ENCODE measurements at places on chromosomes 4 and X.

- no peak for DNase-seq
Observed at GRCh38 chrX:155046811-155047528, 20.3 kb downstream of the FUNDC2 start.

- DNase-seq: no peak
Observed at GRCh38 chr4:31370866-31371465, 650.8 kb downstream of the PCDH7 start.

DNA sequence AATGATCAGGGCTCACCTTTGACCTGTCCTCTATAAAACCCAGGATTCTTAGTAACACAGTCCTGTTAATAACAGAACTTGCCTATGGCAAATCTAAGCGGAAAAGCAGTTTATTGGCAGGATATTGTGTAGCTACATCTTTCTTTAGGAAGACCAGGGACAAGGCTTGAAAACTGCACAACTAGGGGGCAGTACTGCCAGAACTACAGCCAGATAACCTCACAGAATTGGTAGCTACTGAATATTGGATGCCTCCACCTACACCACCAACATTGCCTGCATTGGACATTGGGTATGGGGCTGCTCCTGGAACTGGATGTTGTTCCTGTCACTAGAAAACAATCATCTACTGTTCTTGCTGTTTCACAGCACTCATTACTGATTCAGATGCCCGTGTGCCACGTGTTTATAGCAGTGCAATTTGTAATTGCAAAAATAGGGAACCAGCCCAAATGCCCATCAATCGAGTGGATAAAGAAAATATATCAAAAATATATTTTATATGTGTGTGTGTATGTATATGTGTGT, 47.4 kb downstream of the REPS2 start:
- no peak for DNase-seq

DNA sequence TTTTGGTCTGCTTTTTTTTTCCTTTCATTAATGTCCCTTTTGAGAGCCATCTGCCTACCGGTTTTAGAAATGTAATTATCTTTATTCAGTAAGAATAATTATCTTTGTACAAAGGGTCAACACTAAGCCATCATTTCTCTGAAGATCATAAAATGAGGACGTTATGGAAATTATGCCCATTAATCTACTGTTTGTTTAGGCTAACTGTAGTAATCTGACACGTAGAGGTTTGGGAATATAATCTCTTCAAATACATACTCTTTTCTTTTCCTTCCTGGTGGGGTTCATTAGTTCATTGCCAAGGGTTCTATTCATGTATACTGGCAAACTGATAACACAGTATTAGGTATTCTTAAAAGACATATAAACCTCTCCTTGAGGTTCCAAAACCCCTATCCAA, 3.8 kb upstream of the HSD17B13 start:
- no peak for DNase-seq

- no peak for DNase-seq
Observed at GRCh38 chr4:15712214-15712613, 9.3 kb downstream of the BST1 start.

DNA sequence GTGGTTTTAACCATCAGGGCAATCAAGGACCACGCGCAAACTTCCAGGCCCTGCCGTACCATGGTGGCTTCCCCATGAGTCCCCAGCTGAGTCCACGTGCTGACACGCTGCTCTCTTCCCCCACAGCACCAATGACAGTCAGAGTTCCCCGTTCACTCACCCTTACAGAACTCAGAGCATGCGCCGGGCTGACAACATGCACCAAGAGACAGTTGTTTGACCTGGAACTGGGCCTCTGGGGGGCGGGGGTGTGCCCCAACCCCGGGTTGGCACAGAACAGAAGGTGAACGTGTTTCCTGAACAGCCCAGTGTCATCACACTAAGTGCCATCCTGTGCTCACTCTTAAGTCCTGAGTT, 29.4 kb downstream of the IRF2 start:
- peak; percentile 49 for DNase-seq

DNA sequence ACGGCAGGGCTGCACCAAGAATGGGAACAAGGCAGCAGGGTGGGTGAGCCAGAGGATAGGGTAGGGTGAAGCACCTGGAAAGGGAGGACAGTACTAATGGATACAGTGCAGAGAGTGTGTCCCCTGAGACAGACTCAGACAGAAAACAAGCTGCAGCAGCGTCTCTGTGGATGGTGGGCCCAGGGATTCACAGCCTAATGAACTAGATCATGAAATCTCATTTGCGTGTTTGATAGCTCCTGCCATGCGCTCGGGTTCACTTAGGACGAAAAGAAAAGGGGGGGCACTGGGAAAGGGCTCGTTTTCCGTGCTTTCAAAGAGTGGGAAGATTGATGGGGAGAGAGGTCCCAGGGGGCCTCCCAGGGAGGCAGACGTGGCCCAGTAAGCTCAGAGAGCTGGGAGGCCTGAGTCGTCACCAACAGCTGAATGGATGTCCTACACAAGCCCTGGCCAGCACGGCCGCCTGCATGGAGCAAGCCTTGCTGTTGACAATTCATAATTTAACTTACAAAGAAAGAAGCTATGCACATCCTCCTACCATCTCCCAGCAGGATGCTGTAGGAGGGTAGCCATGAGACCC, 446.9 kb downstream of the BCOR start:
- no peak for DNase-seq
